Activated naive CD8-positive, alpha-beta T cell treated with anti-CD3 and anti-CD28 coated beads, Interleukin-2, amount 10 ng/mL, durations not matched to agents 7 days and 5 days (primary cell): ENCODE measurements at places on chromosomes 12 and 14. TPM values are rescaled to one million over a fixed set of nuclear protein-coding genes. Genes with fewer than 3 reads are reported as not detected.
A peak's percentile ranks its signal among the peaks of the same experiment; 100 is the strongest.

The SSPN gene
- not detected for total RNA-seq

The OVCH1 gene
- not detected for total RNA-seq

The RTN1 gene
- total RNA-seq, result not detected

The PIP4P1 gene
- 42.4 TPM for total RNA-seq

The SLC15A5 gene
- not detected for total RNA-seq

The SERPINA12 gene
- not detected for total RNA-seq

DNA sequence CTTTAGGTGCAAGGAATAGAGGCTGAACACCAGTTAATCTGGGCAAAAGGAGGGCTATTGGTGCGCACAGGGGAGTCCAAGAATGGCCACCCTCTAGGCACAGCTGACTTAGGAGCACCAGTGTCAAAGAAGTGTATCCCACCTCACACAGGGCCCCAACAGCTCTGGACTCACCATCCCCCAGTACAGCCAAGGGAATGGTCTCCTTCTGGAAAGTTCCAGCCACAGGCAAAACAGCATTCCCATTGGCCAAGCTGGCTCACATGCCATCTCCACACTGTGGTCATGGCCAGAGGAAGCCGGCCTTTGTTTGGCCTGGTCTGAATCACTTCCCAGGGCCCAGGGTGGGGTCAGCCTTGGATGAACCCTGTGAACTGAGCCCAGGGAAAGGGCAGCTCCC, 120.1 kb downstream of the DICER1 start:
- H3K27me3 ChIP-seq, result peaks cover 13% of the 10 kb centered on the region
- DNase-seq, result no peak
- H3K4me3 ChIP-seq, result no peak overlapping the region
- H3K36me3 ChIP-seq, result no peaks in the 10 kb centered on the region
- H3K4me1 ChIP-seq, result no peaks in the 10 kb centered on the region

DNA sequence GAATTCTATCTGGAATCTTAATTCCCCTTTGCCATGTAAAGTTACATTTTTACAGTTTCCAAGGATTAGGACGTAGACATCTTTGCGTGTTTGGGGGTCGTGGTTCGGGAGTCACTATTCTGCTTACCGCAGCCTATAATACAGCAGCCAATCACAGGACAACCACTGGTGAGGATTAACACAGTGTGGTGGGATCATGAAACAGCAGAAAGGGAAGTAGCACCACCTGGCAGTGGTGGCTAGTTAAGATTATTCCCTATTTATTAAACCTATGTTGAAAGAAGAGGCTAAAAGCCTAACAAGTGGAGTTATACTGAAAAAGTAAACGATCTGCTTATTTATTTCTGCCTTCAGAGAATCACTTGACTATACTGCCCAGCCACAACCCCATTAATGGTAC, 71.7 kb downstream of the IPO8 start:
- no peaks in the 10 kb centered on the region for H3K4me1 ChIP-seq
- peaks cover 13% of the 10 kb centered on the region for H3K36me3 ChIP-seq
- no peak overlapping the region for H3K4me3 ChIP-seq
- H3K27me3 ChIP-seq, result no peaks in the 10 kb centered on the region

- H3K36me3 ChIP-seq, result no peaks in the 10 kb centered on the region
- peak overlapping the region; percentile 13 for H3K27ac ChIP-seq
- H3K4me1 ChIP-seq, result peaks cover 3% of the 10 kb centered on the region
Measured at GRCh38 chr12:54590978-54591591, 2.6 kb upstream of the PPP1R1A start.

DNA sequence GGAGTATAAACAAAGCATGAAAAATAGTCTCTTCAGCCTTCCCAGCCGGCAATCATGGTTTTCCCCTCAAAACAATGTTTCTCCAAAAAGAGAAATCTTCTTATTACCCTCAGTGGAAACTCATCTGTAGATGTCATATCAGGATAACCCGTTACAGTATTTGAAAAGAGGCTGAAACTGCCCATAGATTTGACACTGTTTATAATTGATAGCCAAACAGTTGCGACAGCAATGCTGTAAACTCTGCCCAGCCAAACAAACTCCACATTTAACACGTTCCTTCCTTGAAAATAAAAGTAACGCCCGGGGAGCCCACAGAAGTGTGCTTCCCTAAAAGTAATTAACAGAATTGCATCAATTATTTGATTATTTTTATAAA, 201.3 kb upstream of the FOXN3 start:
- peaks cover 66% of the 10 kb centered on the region for H3K4me1 ChIP-seq
- H3K4me3 ChIP-seq, result peak overlapping the region; percentile 82
- no peak for DNase-seq
- H3K36me3 ChIP-seq, result peaks cover 4% of the 10 kb centered on the region
- H3K27me3 ChIP-seq, result no peaks in the 10 kb centered on the region

DNA sequence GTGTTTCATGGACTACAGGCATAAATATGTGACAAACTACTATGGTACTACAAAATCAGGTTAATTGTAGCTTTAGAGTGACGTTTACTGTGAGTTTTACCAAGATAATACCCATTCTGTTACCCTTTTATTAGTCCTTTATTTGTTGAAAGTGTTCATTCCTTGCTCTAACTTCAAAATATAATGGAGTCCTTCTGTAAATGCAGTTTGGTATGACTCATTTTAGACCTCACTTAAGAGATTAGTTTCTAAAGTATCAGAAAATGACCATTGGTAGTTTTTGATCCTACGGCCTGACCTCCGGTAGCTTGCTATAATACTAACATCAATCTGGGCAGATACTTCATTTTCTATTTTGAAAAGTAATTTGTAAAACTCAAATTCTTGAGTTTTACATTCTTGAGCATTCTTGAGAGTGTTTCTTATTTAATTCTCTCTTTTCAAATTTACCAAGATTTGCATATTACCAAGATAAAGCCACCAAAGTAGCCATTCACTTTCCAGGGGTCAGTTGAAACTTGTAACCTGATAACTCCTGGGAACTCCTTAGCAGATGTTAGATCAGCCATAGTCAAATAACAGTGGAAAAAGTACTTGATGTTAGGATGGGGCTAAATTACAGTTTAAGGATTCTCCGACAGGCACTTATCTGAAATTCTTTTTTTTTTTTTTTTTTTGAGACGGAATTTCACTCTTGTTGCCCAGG, 4.2 kb downstream of the HSPA2 start:
- H3K27ac ChIP-seq, result no peak overlapping the region
- peaks cover 24% of the 10 kb centered on the region for H3K4me1 ChIP-seq
- no peak overlapping the region for H3K4me3 ChIP-seq
- H3K36me3 ChIP-seq, result peaks cover 4% of the 10 kb centered on the region

GRCh38 chr12:122942637-122943036, 23.6 kb downstream of the ABCB9 start:
- no peaks in the 10 kb centered on the region for H3K36me3 ChIP-seq
- no peak overlapping the region for H3K27ac ChIP-seq
- DNase-seq, result no peak
- H3K4me3 ChIP-seq, result no peak overlapping the region
